ENCODE measurements at places on chromosomes 7 and 10.

DNA sequence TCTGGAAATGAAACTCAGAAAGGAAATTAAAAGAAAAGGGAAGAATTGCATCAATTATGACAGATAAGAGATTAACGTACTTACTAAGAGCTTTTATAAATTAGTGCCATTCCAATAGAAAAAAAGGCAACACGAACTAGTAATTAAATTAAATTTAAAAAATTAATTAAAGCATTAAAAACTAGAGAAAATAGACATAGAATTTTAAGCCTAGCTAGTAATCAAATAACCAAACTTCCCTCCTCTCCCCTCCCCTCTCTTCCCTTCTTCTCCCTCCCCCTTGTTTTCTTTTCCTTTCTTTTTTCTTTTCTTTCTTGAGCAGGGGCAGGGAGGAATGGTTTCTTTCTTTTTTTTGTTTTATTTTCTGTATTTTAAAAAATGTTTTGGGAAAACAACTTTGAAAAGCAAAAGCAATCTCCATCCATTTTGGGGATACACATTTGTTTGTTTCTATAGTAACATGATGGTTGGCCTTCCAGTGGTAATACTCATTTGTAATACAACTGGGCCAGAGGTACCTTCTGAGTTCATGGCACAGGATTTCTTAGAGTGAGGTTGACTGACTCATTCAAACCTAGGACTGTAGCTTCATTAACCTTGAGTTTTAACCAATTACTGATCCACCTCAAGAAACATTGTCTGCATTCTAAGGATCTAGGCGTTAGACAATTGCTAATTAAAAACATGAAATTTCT lies 132.6 kb downstream of the ST7 start:
- DNase-seq = no peak

- DNase-seq = no peak
These were observed 46.5 kb downstream of the COL17A1 start for GRCh38 chr10:104038958-104039752.

DNA sequence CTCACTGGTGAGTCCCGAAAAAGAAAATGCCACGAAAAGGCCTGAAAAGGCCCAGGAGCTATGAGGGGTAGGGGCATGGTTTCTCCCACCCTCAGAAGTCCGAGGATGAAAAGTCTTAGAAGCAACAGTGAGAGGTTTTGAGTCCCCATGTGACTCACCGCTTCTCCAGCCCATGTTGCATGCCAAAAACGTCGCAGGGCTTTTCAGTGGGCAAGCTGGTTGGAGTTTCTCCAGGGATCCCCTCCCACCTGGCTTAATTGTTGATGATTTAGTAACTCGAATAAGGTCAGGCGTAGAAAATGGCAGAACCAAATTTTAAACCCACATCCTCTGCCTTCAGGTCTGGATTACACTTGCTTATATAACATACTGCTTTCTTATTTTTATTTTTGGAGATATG lies 96.3 kb upstream of the ARMC3 start:
- no peak for DNase-seq

GRCh38 chr7:151722533-151722932 lies 154.4 kb downstream of the PRKAG2 start:
- DNase-seq = no peak

DNA sequence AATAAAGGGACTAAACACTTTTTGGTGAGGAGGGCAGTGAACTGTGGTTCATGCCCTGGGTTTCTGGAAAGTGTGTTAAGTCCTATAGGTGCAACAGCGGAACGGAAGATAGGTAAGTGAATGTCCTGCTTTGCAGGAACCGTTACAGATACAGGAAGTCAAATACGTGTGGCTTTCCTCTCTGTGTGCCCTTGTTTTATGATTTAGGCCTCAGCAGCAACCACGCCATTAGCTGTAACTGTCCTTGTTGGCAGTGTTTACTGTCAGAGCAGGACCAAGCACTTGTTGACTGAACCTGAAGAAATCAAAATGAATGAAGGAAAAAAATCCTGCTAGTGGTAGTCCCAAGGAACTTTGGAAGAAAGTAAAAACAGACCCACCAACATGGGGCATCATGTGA lies 150.3 kb downstream of the PIP4K2A start:
- no peak for DNase-seq

- DNase-seq = no peak
These were observed 1.6 kb downstream of the VIM start for GRCh38 chr10:17229717-17229966.

DNA sequence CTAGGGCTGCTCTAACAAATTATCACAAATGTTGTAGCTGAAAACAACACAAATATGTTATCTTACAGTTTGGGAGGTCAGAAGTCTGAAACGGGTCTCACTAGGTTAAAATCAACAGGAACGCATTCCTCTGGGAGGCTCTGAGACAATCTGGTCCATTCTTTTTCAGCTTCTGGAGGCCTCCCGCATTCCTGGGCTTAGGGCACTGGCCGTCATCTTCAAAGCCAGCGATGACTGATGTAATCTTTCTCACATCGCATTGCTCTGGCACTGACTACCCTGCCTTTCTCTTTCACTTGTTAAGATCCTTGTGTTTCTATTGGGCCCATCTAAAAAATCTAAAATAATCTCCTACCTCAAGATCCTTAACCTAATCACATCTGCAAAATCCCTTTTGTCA lies 1071.5 kb upstream of the C7orf33 start:
- DNase-seq = no peak

GRCh38 chr7:140671966-140672365 lies 779 bp upstream of the ADCK2 start:
- DNase-seq = no peak
